ENCODE measurements at places on chromosomes 2 and 18. TPM values are rescaled to one million over a fixed set of nuclear protein-coding genes. Genes with fewer than 3 reads are reported as not detected.

The CYS1 gene
- 2.0 TPM for total RNA-seq

The MBD2 gene
- 27.6 TPM for total RNA-seq

The HOXD13 gene
- total RNA-seq = 0.09 TPM

The SCN7A gene
- total RNA-seq = 0.14 TPM

The ASPRV1 gene
- total RNA-seq = 0.28 TPM

The ICOS gene
- not detected for total RNA-seq

The FSHR gene
- not detected for total RNA-seq

The EMX1 gene
- not detected for total RNA-seq

The ACTR2 gene
- total RNA-seq = 83.9 TPM

The MAP3K20 gene
- 93.6 TPM for total RNA-seq

The PDK1 gene
- 29.3 TPM for total RNA-seq
